ENCODE measurements at places on chromosomes 5 and 9. TPM values are rescaled to one million over a fixed set of nuclear protein-coding genes. Genes with fewer than 3 reads are reported as not detected.

Gene RNF208
- 1.7 TPM for total RNA-seq

Gene FAM81B
- 0.25 TPM for total RNA-seq

Gene STPG3
- not detected for total RNA-seq

Gene KCNN2
- 15.0 TPM for total RNA-seq

Gene IFNA4
- total RNA-seq: not detected

Gene JMY
- total RNA-seq: 38.4 TPM

Gene SPINK1
- total RNA-seq: under 0.01 TPM

Gene MYOT
- total RNA-seq: not detected

Gene HSD17B3
- total RNA-seq: 0.25 TPM

Gene ZNF608
- 80.9 TPM for total RNA-seq

Gene PRDM9
- total RNA-seq: not detected

Gene LAMC3
- 2.7 TPM for total RNA-seq

Gene SEMA5A
- 17.9 TPM for total RNA-seq

Gene NSUN2
- 29.7 TPM for total RNA-seq

Gene LCN15
- not detected for total RNA-seq

Gene WDR38
- total RNA-seq: 0.25 TPM

Gene MTX3
- total RNA-seq: 13.5 TPM
